Lung (tissue), 17 donors: ENCODE measurements at places on chromosomes 6 and 20.
A peak's percentile ranks its signal among the peaks of the same experiment; 100 is the strongest.

- no peak for DNase-seq
Measured at GRCh38 chr20:61138566-61138965, 113.5 kb upstream of the CDH4 start.

GRCh38 chr20:14838663-14839628 is 501.5 kb upstream of the FLRT3 start:
- no peak for DNase-seq

DNA sequence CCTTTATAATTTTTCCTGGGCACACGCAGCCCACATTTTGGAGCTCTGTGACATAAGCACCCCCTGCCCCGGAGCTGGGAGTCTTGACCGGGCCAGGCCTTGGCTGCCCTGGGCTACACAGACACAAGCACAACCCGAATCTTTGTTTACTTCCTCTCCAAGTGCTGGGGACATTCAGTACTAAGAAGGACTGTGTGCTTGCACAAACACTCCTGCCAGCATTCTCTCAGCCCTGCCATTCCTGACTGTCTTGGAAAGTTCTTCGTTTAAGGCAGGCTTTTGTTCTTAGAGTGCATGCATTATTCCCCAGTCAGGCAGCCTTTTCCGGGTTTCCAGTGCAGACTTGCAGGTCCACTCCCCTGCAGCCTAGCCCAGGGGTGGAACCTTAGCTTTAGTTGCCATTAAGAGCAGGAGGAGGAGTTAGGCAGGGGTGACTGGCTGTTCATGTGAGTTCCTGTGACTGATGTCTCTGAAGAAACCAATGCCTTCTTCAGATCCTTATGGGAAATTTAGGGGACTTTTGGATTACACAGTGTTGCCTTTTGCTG is 28.6 kb downstream of the FOXO3 start:
- peak; percentile 73 for DNase-seq

DNA sequence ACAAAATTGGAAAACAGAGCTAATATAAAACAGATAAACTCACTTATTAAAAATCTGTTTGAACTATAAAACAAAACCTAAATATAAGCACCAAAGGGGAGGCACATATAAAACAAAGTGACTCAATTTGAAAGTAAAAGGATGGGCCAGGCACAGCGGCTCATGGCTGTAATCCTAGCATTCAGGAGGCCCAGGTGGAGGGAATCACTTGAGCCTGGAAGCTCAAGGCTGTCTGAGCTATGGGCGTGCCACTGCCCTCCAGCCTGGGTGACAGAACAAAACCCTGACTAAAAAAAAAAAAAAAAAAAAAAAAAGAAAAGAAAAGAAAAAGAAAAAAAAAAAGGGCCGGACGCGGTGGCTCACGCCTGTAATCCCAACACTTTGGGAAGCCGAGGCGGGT is 31.1 kb upstream of the SMAP1 start:
- no peak for DNase-seq

DNA sequence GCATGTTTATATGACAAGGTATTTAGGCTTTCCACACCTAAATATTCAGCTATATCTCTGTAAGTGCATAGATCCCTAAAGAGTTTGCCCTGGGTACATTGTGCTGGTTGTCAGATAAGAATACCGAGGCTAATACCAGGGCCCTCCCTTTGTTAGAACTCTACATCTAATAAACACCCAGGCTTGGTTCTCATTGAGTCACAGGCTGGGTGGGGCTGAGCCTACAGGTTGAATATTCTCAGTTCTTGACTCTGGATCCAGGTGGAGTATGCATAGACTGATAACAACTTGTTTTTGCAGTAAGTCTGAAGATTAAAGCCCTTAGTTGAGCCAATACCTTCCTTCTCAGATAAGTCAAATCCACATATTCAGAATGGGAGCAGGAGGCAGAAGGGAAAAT is 312.2 kb upstream of the FLRT3 start:
- no peak for DNase-seq

DNA sequence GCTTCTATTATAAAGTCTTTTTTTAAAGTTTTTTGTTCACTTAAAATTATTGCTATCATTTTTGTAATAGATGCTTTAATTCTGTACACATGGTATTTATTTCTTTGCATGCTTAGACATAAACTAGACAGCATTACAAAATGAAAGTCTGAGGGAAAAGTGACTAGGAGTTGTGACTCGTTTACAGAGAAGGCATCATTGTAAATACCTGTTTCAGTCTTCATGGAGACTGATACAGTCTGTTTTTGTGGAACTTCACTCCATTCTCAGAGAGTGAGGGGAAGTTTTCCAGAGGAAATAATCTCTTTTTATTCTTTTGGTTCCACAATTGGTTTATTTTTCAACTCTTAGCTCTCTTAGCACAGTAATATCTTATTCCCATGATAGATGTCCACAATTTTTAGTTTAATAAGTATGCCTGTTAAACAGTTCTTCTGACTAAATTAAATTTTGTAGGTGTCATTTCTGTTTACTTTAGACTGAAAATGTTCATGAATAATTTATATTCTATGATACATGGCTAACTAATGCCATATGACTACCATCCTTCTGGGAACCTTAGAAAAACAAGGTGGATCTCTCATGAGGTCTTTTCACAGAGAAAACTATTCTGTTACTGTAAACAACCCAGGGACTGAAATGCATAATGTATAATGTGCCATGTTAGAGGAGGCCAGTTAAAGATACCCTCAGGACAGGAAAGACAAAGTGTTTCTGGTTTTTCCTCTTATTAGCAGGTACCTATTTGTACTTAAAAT is 69.2 kb downstream of the MYO6 start:
- DNase-seq = no peak

DNA sequence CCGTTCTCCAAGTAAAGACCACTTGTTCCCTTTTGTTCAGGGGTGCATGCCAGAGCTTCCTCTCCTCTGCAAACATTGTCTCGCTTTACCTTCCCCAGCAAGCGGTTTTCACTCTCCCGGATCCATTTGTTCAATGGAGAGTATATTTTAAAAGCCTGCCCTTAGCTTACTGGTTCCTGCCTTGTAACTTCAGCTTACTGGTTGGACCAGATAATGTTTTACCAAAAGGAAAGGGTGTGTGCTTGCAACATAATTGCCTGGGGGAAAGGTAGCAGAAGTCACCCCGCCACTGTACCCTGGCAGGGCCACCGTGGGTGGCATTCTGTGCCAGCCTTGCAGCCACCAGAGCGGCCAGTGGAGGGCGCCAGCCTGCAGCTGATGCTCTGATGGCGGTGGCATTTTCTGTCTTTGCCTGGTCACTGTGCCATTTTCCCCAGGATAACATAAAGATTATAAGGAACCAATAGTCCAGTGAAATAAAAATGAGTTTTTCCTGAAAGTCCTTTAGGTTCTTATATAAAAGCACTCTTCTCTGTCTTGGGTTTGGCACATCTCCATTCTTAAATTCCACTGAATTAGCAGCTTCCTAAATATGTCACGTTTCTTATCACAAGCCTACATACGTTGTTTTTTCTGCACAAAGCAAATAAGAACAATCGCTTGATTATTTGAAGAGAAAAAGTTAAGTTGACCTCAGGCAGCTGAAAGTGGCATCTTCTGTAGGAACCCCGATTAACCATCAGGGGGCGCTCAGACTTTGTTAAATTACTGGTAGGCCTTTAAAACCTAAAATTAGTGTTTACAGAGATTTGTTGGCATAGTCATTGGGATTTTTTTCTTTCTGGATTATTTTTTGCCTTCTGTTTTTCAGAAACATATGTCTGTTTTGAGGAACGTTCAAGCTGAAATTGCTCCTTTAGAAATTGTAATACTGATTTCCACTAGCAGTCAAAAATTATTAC is 67.4 kb upstream of the XRN2 start:
- peak; percentile 79 for DNase-seq

GRCh38 chr6:40444811-40445210 is 142.4 kb downstream of the LRFN2 start:
- no peak for DNase-seq

- no peak for DNase-seq
Measured at GRCh38 chr6:44558024-44558831, 170.7 kb downstream of the CDC5L start.

DNA sequence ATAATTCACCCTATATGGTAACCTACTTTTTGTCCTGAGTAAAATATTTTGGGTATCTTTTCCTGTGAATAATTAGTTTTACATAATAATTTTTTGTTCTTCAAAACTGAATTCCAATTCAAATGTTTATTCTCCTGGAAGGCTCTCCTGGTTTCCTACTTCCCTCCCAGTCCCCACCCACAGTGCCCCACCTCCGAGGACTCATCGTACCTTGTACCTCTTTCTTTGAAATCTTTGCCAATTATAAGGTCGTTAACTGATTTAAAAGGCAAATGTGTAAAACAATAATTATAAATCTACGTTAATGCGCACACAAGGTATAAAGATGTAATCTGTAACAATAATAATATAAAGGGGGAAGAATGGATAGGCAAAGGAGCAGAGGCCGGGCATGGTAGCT is 40.5 kb upstream of the VEGFA start:
- DNase-seq = no peak

DNA sequence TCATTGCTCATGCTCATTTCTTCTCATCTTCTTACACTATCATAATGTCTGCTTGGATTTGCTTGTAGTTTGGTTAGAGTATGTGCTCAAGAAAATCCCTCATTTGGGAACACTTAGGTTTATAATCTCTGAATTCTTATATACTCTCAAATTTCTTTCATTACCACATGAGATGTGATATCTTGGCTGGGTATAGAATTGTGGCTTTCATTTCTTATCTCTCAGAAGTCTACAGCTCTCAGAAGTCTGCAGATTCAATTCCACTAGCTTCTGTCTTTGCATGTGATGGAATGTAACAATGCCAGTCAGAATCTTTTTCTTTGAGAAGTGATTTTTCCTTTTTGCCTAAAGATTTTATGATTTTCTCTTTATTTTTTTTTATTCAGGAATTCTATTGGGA is 50.9 kb downstream of the STMND1 start:
- DNase-seq = no peak

DNA sequence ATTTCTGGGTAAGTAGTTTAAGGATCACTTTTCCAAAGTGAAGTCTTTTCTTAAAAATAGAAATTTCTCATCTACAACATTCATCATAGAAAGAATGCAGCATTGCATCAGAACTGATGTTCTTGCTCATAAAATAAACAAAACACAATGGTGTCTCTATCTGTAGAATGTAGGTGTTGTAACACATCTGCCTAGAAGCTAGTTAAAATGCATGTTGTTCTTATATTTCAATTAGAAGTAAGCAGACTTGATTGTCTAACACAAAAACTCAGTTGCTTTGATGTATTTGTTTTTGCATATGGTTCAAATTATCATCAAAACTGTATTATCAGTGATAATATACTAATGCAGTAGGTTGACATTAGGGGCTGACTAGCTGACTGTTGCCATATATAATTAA is 654.7 kb upstream of the FLRT3 start:
- no peak for DNase-seq

DNA sequence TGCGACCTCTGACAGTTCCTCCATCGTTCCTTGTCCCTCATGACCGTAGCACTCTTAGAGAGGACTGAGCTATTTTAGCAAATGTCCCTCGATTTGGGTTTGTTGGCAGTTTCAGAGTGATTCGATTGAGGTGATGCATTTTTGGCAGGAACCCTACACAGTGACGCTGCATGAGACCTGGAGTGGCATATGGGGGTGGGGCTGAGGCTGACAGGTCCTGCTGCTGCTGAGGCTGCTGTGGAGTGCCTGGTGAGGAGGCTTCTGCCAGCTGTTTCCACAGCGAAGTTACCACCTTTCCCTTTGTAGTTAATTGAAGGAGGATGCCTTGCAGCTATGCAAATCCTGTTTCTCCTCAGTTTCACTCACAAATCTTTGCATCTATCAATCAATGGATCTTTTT is 19.8 kb downstream of the PXDC1 start:
- no peak for DNase-seq

DNA sequence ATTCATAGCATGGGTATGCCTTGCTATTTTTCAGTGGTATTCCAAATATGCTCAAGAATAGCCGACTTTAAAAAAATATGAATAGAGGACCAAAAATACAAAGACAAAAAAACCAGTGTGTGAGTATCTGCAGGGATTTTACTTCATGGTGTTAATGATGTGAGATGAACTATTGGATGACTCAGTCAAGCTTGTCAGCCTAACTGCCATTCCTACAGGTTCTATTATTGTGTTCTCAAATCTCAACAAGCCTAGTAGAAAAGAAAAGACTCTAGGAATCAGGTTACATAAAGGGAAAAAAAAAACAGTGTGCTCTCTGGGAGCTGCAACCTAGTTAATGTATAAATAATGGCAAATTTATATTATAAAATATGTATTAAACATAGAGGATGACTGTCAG is 588.4 kb upstream of the BTBD3 start:
- no peak for DNase-seq

DNA sequence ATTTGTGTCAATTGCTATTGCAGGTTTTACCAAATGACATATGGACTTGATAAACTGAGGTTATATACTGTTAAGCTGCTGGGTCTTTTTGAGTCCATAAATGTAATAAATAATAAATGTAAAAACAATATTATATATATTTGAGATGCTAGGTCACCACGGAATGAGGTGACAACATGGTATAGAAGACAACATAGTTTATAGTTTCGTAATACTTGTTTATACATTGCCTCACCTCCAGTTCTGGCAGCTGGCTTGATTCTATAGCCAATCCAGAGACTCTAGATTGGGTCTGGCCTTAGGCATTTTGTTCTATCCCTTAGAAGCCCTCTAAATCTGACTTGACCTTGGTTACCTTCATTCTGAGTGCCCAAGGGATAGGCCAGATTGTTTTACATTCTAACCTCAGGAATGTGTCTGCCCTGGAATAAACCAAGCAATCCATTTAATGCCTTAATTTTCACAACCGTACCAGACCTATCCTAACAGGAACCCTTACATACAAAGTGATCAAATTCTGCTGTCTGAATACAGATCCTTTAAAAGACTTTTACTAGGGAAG is 61.5 kb upstream of the STXBP5 start:
- DNase-seq = no peak

- DNase-seq = no peak
Measured at GRCh38 chr20:43940518-43941225, 26.0 kb downstream of the TOX2 start.

DNA sequence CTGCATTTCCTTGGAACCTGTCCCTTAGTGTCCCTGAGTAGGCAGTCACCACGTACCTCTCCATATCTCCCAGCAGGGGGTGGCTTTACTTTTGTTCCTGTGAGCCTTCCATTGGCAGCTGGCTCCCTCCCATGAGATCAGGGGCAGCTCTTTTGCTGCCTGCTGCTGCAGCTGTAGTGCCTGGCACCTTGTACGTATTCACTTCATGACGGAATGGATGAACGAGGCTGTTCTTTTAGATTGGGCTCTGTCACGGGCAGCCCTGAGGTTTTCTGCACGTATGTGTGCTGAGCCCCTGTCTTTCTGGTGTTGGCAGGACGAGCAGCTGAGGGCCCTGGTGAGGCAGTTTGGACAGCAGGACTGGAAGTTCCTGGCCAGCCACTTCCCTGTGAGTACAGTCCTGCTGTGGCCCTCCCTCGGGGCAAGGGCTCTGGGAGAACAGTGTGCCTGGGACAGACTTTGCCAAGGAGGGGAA is 14.6 kb downstream of the MYBL2 start:
- DNase-seq = no peak

- no peak for DNase-seq
Measured at GRCh38 chr20:32446301-32447100, 88.4 kb downstream of the ASXL1 start.

- no peak for DNase-seq
Measured at GRCh38 chr6:136192902-136193301, 57.2 kb downstream of the MTFR2 start.

- no peak for DNase-seq
Measured at GRCh38 chr6:149933461-149933860, 8.4 kb upstream of the ULBP2 start.

GRCh38 chr6:165793287-165793825 is 130.3 kb upstream of the PDE10A start:
- no peak for DNase-seq

- DNase-seq = no peak
Measured at GRCh38 chr6:37209461-37210205, 39.7 kb downstream of the PIM1 start.

- DNase-seq = no peak
Measured at GRCh38 chr6:21850691-21851090, 257.1 kb downstream of the SOX4 start.
